ENCODE measurements at places on chromosomes 1 and 21.

DNA sequence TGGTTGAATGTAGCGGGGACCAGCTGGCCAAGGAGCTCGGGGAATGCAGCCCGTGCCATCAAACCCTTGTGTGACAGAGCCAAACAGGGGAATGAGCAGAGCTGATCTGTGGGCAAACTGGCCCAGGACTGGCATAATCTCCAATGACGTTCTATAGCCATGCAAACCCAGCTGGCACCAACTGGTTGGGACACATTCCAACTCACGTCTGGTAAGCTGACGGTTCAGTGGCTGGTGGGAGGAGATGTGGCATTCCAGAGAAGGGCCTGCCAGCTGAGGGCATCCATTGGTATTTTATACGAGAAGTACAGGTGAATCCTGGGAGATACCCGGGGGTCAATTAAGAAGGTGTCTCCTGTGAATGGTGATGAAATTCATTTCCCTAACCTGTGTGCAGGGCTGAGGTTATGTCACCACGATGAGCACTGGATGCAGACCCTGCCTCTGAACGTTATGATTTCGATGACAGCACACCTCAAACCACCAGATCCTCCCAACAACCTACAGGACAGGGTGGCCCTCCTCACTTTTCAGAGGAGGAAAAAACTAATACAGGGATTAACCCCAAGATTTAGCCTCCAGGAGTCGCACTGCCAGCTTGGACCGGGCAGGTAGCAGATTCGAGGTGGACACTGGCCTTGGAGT is 39.0 kb upstream of the RUNX3 start:
- no peak for DNase-seq

GRCh38 chr1:55593298-55593697 is 378.1 kb upstream of the USP24 start:
- no peak for DNase-seq

DNA sequence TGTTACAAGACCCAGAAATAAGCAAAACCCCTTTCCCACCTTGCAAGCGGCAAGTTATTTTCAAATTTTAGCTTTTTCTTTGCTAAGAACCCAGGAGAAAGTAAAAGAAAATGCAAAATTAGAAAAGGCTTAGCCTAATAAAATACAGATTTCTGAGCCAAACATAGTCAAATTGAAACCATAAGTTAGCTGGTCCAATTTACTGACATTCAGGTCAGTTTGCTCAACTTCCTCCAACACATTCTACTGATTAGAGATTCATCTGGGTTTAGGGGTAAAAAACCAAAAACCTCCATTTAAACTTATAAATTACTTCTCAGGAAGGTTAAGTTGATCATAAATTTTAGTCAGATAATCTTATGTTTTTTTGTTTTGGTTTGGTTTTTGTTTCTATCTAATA is 701.8 kb upstream of the CXADR start:
- no peak for DNase-seq

DNA sequence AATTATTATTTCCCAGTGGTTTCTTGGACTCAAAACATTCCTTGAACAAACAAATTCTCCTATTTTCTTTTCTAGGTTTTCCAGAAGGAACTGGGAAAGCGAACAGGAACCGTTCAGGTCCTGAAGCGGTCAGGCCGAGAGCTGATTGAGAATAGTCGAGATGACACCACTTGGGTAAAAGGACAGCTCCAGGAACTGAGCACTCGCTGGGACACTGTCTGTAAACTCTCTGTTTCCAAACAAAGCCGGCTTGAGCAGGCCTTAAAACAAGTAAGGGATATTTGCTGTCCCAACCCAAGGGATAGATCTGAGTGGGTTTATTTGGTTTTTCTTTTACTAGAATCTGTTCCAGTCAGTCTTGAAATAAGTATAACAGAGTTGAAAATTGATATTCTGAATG is 39.4 kb upstream of the BMP8A start:
- DNase-seq, result no peak

All from CD4-positive, alpha-beta T cell (primary cell).